Stimulated activated CD4-positive, alpha-beta T cell treated with anti-CD3 and anti-CD28 coated beads, Interleukin-2, amount 100 ng/mL, for 24 hours (primary cell): ENCODE measurements at places on chromosomes 5 and 9.

DNA sequence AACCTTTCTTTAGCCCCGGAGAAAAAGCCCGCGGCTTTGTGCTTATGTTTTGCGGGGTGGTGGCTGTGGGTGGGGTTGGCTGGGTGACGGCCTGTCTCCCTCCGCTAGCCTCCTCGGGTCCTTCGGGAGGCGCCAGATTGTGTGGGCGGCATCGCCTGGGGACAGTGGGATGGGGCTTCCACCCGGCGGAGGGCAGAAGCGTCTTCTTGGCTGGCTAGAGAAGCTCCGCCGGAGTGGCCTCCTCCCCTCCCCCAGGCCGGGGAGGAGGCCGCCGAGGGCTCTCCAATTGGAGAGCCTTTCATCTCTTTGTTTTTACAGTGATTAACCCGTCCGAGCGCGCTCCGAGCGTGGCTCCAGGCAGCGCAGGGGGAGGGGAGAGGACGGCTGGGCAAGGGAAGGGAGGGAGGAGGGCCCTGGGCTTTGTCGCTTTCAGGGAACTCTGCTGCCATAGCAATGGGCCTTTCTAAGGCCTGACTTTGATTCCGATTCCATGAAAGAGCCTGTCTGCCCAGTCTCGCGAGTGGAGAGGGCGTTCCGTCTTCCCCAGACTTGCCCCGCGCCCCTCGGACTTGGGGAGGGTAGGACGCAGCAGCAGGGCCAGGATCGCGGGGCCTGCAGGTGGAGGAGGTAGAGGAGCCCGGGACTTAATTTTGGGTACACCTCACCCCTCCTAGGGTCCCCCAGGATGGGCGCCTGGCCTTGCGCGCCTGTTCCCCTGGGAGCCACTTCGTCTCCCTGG, 36.7 kb upstream of the TIFAB start:
- DNase-seq = no peak

DNA sequence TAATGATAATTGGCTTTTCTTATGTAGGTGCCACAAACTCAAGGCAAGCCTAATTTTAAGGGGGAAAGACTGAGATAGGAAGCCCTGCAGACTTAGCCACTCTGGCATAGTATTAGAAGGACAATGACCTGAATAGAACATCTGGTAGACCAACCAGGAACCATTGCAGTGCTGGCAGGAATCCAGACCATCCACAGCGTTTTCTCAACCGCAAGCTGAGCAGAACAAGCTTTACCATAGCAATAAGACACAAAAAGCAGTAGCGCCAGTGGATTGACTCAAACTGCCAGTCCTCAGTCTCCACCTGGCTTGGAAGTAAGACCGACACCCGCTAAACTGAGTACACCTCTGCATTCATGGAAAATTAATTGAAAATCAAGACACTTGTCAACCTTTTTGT, 141.3 kb upstream of the LPAR1 start:
- DNase-seq = no peak

DNA sequence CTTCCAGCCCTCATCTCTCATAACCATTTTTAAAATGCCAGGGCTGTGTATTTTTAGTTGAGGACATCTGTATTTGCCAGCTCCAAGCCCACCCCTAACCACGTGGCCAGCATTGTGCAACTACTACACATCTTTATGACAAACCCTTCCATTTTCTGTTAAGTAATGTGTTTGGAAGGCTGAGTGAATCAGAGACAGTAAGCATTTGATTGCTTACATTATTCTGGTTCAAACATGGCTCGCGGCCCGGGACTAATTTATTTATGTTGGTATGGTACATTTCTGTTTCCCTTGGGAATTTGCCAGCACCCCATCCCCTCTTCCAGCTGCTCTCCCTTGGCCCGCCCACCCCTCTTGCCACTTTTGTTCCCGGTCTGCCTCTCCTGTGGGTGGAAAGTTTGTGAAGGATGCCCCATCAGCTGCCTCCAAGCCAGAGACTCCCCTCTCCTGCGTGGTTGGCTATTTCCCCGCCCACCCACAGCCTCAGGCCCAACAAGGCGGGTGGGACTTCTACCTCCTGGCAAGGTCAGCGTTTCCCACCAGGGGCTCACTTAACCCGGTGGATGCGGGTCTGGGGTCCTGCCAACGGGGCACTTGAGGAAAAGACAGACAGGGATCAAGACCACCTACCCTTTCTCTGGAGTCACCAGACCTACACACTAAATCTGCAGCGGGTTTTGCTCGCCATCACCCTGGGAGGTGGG, 162.2 kb downstream of the HSD17B3 start:
- DNase-seq = no peak

- no peak for DNase-seq
Measured at GRCh38 chr9:34197756-34198711, 19.2 kb downstream of the UBAP1 start.

DNA sequence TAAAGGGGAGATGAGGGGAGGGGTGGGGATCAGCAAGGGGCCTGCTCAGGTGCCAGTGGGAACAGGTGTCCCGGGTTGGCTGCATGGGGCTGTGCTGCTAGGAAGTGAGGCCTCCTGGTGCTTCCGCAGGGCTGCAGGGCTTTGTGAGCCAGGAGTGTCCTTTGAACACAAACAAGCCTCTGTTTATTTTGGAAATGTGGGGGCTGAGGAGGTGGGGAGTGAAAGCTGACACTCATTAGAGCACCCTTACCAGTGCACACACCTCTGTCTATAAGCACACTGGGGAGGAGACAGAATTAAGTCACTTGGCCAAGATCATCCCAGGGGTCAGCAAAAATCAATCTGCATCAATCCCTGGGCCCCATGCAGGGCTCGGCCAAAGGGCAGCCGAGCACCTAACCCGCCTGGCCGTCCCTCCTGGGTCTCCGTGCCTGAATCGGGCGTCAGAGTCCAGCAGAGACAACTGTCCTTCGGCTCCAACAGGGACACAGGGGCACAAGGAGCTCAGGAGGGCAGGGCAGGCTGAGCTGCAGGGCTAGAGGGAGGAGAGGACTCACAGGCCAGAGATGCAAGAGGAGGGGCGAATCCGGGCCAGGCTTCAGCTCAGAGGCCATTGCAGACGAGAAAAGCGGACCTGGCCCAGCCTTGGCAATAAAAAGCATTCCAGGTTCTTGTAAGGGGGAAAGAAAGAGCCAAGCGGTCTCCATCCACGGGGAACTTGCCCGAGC, 99.8 kb downstream of the VAV2 start:
- no peak for DNase-seq

- DNase-seq = no peak
Measured at GRCh38 chr5:39224196-39224761, 4.9 kb upstream of the FYB1 start.

- no peak for DNase-seq
Measured at GRCh38 chr5:172502969-172503368, 48.6 kb upstream of the SH3PXD2B start.

DNA sequence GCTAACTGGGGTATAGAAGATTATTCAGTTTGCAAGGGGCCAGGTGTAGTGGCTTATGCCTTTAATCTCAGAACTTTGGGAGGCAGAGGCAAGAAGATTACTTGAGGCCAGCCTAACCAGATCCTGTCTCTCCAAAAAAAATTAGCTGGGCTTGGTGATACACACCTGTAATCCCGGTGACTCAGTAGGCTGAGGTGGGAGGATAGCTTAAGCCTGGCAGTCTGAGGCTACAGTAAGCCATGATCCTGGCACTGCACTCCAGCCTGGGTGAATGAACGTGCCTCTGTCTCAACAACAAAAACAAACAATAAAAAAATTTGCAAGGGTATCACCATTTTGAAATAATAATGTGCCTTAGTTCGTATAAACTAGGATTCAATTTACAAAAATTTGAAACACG, 51.3 kb downstream of the BAAT start:
- no peak for DNase-seq

DNA sequence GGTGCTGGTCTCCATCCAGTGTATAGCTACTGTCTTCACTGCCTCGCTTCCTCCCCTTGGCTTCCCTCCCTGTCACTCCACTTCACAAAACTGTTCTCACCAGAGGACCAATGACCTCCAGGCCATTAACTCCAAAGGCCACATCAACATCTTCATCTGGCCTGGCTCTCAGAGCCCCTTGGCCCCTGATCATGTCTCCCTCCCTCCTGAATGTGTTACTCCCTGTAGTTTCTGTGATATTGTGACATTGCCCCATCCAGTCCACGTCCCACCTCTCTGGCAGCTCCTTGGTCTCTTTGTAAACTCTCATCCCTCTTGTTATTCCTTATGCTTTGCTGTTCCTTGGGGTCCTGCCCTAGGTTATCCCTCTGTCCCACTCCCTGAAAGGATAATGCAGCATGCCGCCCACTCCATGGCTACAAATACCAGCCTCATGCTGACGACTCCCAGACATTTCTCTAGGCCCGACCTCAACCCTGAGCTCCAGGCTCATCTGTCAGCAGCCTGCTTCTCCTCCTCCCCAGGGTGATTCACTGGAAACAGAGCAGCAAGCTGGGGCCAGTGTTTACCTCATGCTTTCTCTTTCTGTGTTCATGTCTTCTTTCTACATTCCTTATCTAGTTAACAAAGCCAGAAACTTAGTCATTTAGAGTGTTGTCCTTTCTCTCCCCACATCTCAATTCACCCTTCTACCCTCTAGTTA, 312.2 kb downstream of the SPOCK1 start:
- no peak for DNase-seq

- DNase-seq = no peak
Measured at GRCh38 chr9:74512416-74512815, 15.3 kb downstream of the RORB start.

DNA sequence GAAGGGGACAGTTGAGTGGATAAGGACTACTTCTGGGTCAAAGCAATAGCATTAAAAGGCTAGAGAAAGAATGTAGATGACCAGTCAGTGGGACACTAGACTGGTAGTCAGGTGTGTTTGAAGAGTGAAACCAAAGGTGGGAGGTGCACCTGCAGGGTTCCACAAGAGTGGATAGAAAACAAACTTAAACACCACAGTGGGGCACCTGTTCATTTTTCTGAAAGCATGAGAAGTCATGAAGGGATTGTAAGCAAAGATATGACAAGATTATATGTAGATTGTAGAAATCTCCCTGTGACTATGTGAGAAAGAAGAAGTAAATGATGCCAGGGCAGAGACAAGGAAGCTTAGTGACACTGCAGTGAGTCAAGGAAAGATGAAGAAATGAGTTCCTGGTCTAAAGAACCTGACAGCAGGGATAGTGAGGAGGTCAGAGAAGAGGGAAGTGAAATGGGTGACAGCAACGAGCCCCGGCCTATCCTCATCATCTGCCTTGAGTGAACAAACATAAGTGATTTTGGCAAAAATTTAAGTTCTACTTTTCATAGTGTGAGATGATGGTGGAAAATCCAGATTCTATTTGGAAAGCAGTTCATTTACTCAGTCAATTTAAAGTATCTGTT, 296.9 kb downstream of the TLE4 start:
- no peak for DNase-seq

DNA sequence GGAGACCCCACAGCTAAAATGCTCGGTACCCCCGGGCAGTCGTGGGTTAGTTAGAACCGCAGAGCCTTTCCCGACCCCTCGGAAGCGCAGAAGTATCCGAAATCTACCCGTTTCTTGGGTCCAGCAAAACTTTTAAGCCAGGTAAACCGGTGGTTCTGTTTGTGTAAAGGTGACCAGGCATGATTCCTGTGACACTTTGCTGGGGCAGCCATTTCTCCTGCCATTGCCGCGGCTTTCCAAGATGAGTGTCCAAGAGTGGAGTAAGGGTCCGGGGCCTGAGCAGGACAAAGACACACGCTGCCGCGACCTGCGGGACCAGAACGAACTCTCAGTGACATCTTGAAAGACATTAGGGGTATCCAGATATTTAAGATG, 655 bp downstream of the MARVELD2 start:
- DNase-seq = no peak

GRCh38 chr9:124074746-124075145, 63.2 kb downstream of the LHX2 start:
- DNase-seq = no peak

DNA sequence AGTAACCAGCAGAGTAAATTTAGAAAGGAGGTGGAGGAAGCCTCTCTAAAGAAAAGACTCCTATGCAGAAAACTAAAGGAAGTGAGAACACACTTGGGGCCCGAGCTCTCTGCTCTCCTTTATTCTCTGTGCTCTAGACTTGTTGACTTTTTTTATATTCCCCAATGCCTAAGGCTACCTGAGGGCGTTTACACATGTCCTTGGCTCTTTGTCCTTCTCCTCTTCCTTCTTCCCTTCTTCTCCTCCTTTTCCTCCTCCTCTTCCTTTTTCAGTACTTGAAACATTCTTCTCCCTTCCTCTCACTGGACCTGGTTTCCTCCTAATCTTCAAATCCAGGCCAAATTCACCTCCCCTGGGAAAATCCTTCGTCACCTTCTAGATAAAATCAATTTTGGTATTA, 256.4 kb upstream of the TRPC7 start:
- no peak for DNase-seq

- peak; percentile 53 for DNase-seq
Measured at GRCh38 chr9:130172161-130172857, at the start of gene NCS1. TSS of gene NCS1 (plus strand) at chr9:130172404. CDS start at chr9:130172664, 260 bp downstream.

DNA sequence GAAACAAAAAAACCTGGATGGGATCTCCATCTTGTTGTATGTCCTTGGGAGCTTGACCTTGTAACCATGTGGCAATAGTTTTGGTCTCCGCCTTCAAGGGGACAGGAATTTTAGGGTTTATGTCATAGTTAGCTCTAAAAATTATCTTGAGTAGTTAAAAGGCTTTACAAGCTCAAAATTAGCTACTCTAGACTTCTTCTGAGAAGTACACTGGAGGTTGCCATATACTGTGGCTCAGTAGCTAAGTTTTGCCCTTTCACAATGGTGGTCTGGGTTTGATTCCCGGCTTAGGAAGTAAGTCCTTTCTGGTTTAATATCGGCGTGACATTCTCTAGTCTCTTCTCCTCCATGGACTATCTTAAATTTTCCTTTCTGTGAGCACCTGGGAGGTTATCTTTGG, 48.9 kb upstream of the DMAC1 start:
- no peak for DNase-seq

DNA sequence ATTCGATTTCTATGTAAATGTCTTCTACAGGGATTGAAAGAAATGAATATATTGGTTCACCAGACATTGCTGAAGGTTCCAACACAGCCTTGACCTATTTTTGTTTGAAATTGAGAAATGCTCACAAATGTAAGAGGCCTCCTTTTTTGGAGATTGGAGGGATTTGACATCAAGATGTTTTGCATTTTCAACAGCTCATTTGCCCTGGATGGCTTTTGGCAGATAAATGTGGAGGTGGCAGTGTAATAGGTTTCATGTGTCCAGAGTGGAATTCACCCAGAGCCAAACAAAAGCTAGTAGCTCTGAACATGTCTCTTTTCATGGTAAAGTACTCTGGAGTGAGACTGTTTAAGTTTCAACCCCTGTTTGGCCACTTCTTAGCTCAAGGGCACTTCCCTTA, 77.3 kb downstream of the PALM2AKAP2 start:
- no peak for DNase-seq

- DNase-seq = no peak
Measured at GRCh38 chr9:90308691-90309090, 333.9 kb downstream of the DIRAS2 start.

DNA sequence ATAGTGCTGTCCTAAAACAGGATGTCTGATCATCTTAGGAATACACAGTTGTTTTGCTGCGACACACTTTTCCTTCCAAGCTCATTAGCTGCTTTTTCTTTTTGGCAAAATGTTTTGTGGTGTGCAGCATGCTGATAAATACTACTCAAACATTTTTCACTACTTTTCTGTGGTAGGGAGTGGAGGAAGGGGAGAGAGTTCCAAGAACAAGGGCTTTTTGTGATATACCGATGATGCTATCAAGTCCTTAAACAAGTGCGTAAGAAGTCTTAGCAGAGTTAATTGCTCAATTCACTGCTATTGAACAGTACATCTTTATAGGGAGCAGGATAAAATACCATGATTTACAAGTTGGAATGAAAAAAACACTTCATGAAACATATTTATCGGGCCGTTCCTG, 23.6 kb upstream of the TEK start:
- DNase-seq = no peak
